ENCODE measurements at places on chromosomes 6 and 20. TPM values are rescaled to one million over a fixed set of nuclear protein-coding genes. Genes with fewer than 3 reads are reported as not detected.
A peak's percentile ranks its signal among the peaks of the same experiment; 100 is the strongest.

- H3K4me3 ChIP-seq, result no peak overlapping the region
- no peaks in the 10 kb centered on the region for H3K4me1 ChIP-seq
- DNase-seq, result no peak
- H3K36me3 ChIP-seq, result peaks cover 61% of the 10 kb centered on the region
- H3K27ac ChIP-seq, result no peak overlapping the region
- no peaks in the 10 kb centered on the region for H3K27me3 ChIP-seq
Observed at GRCh38 chr20:35845561-35845960, 73.7 kb downstream of the PHF20 start.

GRCh38 chr20:53737396-53738038 lies 143.9 kb upstream of the ZNF217 start:
- H3K27me3 ChIP-seq, result no peaks in the 10 kb centered on the region
- H3K4me1 ChIP-seq, result peaks cover 30% of the 10 kb centered on the region
- no peak for DNase-seq
- peak overlapping the region; percentile 66 for H3K27ac ChIP-seq

DNA sequence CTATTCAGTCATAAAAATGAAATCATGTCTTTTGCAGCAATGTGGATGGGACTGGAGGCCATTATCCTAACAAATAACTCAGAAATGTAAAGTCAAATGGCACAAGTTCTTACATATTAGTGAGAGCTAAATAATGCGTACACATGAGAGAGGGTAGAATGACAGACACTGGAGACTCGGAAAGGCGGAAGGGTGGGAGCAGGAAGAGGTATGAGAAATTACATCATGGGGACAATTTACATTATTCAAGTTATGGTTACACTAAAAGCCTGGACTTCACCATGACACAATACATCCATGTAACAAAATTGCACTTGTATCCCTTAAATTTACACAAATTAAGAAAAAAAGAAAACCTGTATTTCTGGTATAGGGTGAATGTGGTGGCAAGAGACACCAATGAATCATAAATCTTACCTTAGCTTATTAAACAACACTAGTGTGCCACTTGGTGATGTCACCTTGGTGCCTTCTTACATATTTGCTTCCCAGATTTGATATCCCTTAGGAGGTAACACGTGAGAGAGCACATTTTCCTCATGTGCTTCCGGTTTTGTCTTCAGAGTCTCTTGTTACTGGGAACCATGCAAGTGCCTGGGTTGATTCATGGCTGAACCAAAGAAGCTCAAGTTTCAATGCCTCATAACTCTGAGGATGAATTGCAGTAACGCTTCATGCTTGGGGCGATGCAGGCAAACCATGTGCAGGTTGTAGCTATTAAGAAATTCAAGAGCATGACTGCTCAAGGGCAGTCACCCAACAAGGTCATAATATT lies 84.6 kb downstream of the DCDC2 start:
- no peak overlapping the region for H3K4me3 ChIP-seq
- H3K27me3 ChIP-seq, result no peaks in the 10 kb centered on the region
- H3K36me3 ChIP-seq, result no peaks in the 10 kb centered on the region
- no peak for DNase-seq
- H3K4me1 ChIP-seq, result no peaks in the 10 kb centered on the region

DNA sequence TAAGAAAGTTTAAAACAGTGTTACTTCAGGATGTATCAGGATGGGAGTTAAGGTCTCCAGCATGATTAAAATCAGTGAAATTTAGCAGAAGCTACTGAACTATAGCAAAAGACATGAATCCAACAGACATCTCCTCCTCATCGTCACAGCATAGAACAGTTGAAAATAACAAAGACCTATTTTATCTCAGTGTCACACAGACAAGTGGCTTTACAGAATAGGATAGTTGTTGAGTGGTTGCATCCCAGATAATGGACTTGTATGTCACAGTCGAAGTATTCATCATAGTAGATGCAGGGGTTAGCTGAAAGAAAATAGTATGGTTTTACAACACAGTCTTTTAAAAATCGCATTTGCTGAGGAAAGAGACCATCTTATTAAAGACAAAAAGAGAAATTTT lies 31.2 kb downstream of the CRISP1 start:
- H3K4me1 ChIP-seq, result no peaks in the 10 kb centered on the region
- DNase-seq, result no peak
- H3K27ac ChIP-seq, result no peak overlapping the region
- no peak overlapping the region for H3K4me3 ChIP-seq
- no peaks in the 10 kb centered on the region for H3K36me3 ChIP-seq

- H3K36me3 ChIP-seq, result no peaks in the 10 kb centered on the region
- H3K27ac ChIP-seq, result no peak overlapping the region
- DNase-seq, result no peak
Observed at GRCh38 chr6:162913206-162913605, 185.4 kb downstream of the PACRG start.

GRCh38 chr6:113599444-113599843 lies 257.7 kb upstream of the MARCKS start:
- H3K27me3 ChIP-seq, result no peaks in the 10 kb centered on the region
- peaks cover 7% of the 10 kb centered on the region for H3K4me1 ChIP-seq
- H3K27ac ChIP-seq, result no peak overlapping the region
- H3K4me3 ChIP-seq, result no peak overlapping the region

- no peaks in the 10 kb centered on the region for H3K27me3 ChIP-seq
- no peak overlapping the region for H3K27ac ChIP-seq
- H3K4me1 ChIP-seq, result peaks cover 2% of the 10 kb centered on the region
- peaks cover 6% of the 10 kb centered on the region for H3K36me3 ChIP-seq
- H3K4me3 ChIP-seq, result no peak overlapping the region
Observed at GRCh38 chr6:138959521-138959920, 28.5 kb downstream of the REPS1 start.

DNA sequence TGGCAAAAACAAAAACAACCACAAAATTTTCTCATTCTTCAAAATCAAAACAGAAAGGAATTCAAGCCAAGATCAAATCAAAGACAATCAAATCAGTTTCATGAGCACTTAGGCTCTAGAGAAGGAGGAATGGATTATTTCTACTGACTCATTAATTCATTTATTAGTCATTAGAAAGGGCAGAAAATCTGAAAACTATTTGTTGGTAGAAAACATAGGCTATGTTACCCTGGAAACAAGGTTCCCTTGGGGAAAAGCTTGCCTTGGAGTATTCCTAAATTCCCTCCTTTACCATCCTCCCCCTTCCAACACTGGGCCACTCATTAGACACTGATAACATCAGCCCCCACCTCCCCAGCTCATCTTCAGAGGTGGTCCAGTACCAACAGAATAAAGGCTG lies 17.5 kb downstream of the KIF16B start:
- H3K4me3 ChIP-seq, result no peak overlapping the region
- H3K27me3 ChIP-seq, result no peaks in the 10 kb centered on the region
- DNase-seq, result no peak
- no peak overlapping the region for H3K27ac ChIP-seq
- no peaks in the 10 kb centered on the region for H3K4me1 ChIP-seq

GRCh38 chr6:122078481-122078880 lies 321.0 kb upstream of the HSF2 start:
- peaks cover 3% of the 10 kb centered on the region for H3K4me1 ChIP-seq
- H3K27me3 ChIP-seq, result no peaks in the 10 kb centered on the region
- H3K27ac ChIP-seq, result no peak overlapping the region
- no peak for DNase-seq
- no peak overlapping the region for H3K4me3 ChIP-seq

GRCh38 chr6:138188278-138188941 lies 26.7 kb downstream of the ARFGEF3 start:
- no peak overlapping the region for H3K4me3 ChIP-seq
- H3K27ac ChIP-seq, result no peak overlapping the region
- no peak for DNase-seq
- H3K27me3 ChIP-seq, result no peaks in the 10 kb centered on the region

The CUL9 gene
- 15.2 TPM for total RNA-seq

The LY86 gene
- not detected for total RNA-seq

The SLC12A5 gene
- 8.7 TPM for total RNA-seq

The PROCR gene
- total RNA-seq, result 6.4 TPM

The ARMC12 gene
- 1.5 TPM for total RNA-seq

Data from H9 (cell line).